ENCODE measurements at places on chromosomes 1 and 21.

DNA sequence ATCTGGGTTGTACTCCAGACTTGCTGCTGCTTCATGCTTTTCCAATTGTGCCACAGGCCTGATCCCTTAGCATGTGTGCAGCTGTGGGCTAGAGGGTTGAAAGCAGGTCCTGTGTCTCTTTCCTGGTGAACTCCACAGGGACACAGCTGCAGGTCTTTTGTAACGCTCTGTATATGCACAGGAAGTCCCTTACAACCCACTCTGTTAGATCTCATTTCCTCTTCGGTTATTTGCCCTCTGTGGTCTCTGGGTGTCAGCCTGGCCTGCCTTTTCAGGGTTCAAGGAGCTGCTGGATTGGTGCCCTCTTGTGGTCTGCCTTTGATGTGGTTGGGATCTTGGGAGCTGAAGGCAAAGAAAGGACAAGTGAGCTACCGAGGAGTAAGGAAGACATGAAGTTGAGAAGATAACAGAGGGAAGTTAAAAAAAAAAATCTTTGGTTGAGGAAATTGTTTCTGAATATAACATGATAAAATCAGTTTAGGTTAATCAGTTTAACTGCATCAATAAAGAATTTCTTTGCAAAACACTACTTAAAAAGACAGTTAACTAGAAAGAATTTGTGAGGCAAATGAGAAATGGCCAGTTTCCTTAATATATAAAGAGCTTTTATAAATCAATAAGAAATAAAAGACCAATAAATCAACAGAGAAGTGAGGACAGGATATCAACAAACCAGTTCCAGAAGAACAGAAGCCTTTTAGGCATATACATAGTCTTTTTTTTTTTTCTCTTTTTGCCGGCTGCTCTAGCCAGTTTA is 44.1 kb downstream of the UCK2 start:
- peak; percentile 79 for DNase-seq

DNA sequence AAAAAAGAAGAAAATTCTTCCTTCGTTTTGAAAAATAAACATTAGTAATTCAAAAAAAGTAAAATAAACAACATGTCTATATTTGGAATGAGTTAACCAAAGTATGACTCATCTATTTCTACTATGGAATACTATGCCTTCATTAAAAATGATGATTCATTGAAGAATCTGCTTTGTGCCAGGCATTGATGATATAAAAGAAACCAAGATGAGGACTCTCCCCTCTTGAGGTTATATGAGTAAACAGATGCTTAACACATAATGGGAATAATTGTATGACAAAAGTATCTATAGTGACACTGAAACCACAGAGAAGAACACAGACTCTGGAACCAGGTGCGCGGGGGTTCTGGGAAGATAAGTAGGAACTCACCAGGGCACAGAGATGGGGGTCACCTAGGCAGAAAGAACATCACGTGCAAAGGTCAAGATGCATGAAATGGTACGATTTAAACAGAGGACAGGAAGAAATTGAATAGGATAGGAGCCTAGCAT is 18.8 kb downstream of the ELF3 start:
- DNase-seq, result no peak

DNA sequence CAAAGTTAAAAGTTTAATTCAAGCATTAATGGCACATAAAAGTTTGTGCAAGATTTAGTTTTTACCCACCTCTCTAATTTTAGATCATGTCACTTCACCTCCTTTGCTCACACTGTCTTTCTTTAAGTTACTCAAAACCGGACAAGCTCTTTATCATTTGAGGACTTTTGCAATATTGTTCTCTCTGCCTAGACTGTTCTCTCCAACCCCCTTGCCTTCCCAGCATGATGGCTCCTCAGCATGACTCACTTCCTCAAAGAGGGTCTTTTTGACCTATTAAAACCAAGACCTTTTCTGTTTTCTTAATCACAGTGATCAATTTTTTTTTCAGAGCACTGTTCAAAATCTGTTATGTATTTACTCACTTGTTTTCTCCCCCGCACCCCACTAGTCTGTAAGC is 61.3 kb downstream of the XKR8 start:
- DNase-seq, result no peak

- DNase-seq, result peak; percentile 89
Observed at GRCh38 chr1:85297855-85298629, 21.6 kb upstream of the BCL10 start.

- DNase-seq, result no peak
Observed at GRCh38 chr1:94734963-94735901, 84.9 kb upstream of the SLC44A3 start.

DNA sequence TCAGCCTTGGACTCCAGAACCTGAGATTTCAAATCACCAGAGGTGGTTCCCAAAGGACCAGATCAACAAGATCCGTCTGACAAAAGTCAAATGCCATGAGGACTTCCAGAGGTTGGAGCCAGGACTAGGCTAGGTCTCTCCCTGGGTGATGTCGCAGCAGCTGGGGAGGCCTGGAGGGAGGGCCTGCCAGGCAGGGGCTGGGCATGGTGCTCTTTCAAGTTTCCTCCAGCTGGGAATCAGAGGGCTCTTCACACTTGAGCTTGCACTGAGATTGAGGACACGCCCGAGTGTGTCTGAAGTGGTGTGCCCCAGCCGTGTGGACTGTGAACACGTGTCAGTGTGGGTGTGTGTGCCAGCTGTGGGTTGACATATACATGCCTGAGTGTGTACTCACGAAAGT is 21.3 kb upstream of the RSPO1 start:
- DNase-seq, result no peak

GRCh38 chr21:28380241-28380640 is 612.4 kb downstream of the LTN1 start:
- no peak for DNase-seq

DNA sequence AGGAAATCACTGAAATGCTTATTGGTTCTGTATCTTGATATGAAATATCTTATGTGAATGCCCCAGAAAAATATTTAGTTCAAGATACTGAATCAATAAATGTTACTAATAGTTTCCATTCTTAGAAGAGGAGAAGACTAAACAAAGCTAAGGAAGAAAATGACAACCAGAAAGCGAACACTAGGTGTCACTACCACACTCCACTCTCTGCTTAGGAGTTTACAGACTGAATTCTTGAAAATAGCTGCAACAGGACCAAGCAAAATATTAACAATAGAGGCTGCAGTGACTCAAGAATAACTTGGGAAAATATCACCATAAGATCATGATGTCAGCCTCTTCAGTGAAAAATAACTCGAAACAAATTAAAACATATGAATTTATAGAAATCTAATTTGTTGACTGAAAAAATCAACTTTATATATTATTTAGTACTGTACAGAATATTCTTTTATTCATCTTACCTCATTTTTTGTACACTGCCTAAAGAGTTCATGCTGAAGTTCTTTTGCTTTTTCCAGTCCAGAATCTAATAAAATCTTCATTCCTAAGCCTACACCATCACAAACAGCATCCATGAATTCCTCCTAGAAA is 61.6 kb downstream of the KIF14 start:
- DNase-seq, result no peak

GRCh38 chr1:58251430-58252073 is 295.0 kb downstream of the OMA1 start:
- DNase-seq, result no peak

DNA sequence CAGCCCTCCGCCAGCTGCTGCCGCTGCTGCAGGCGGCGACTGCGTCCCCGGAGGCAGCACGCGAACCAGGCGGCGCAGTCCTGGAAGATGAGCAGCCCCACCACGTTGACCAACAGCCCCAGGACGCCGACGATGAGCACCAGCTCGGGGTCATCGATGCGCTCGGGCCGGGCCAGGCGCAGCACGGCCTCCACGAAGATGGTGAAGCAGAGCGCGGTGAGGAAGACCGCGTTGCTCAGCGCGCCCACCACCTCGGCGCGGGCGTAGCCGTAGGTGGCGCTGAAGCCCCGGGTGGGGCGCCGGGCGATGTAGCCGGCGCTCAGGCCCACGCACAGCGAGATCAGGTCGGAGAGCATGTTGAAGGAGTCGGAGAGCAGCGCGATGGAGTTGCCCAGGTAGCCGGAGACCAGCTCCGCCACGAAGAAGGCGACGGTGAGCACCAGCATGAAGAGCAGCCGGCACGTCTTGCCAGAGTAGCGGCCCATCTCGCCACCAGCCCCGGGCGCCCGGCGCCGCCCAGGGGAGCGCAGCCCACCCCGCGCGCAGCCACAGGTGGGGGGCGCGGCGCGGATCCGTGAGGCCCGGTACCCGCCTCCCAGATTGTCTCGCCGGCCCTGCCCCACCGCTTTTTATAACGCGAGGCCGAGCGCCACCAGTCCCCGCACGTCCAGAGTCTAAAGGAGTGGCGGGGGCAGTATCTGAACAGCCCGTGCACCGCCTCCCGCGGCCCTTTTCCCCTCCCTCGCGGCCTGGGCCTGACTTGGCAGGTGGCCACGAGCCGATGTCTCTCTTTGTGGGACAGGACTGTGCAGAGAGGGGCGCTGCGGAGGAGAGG is at the start of gene SLC30A10:
Gene SLC30A10 (minus strand): TSS at position 602 of the 835 bp plus-strand sequence. CDS start 117 bp downstream, at position 485.
- no peak for DNase-seq

DNA sequence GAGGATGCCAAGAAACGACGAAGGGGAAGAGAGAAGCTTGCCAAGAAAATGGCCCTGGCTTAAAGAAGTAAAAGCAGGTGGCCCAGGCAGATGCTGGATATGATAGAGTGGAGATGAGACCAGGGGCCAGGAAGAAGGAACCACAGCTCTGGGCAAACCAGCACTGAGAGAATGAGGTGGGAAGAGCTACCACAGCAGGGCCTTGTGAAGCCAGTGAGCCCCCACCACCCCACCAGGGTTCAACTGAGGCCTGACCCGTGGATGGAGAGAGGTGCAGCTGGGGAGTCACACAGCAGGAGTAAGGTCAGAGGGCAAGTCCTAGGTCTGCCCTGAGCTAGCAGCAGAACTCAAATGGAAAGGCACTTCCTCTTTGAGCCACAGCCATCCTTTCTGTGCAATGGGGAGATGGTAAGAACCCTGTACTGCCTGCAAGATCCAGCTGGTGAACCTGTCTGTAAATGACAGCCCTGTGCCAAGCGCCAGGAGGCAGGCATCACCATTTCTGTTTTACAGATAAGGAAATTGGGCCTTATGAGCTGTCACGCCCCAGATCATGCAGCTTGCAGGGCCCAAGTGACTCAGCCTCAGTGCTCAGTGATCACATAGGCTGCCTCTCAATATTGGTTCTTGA is 8.5 kb downstream of the SH3BGRL3 start:
- peak; percentile 88 for DNase-seq

DNA sequence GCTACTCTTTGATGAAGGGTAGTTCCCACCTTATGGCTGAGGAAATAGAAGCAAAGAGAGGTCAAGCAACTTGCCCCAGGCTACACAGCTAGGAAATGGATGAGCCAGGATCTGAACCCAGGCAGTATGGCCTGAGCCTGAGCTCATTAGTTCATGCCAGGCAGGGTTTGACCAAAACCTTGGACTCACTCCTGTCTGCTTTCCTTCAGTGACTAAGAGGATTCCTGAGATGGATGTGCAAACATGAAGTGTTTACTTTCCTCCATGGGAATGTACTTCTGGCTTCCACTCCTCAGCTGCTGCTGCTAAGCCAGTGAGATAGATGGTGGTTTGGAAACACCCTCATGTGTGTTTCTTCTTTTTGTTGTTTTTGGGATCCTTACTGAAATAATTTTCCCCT is 35.1 kb upstream of the ERRFI1 start:
- DNase-seq, result no peak

- no peak for DNase-seq
Observed at GRCh38 chr1:61000327-61000726, 82.0 kb upstream of the NFIA start.

- no peak for DNase-seq
Observed at GRCh38 chr1:100883963-100884362, 10.7 kb downstream of the EXTL2 start.

GRCh38 chr1:40762144-40762923 is 21.3 kb upstream of the KCNQ4 start:
- DNase-seq, result no peak

DNA sequence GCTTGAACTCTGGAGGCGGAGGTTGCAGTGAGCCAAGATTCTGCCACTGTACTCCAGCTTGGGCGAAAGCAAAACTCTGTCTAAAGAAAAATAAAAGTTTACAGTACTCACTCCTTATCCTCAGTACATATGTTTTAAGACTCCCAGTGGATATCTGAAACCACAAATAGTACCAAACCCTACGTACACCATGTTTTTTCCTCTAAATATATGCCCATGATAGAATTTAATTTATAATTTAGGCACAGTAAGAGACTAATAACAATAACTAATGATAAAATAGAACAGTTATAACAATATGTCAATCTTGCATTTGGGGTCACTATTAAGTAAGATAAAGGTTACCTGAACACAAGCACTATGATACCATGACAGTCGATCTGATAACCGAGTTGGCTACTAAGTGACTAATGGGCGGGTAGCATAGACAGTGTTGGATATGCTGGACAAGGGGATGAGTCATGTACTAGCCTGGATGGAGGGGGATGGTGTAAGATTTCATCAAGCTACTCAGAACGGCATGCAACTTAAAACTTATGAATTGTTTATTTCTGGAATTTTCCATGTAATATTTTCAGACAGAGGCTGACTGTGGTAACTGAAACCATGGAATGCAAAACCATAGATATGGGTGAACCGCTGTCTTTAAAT is 43.7 kb downstream of the ST7L start:
- no peak for DNase-seq

GRCh38 chr1:94565901-94566300 is 24.3 kb upstream of the F3 start:
- DNase-seq, result no peak

- no peak for DNase-seq
Observed at GRCh38 chr1:226491093-226491850, 57.3 kb upstream of the STUM start.

DNA sequence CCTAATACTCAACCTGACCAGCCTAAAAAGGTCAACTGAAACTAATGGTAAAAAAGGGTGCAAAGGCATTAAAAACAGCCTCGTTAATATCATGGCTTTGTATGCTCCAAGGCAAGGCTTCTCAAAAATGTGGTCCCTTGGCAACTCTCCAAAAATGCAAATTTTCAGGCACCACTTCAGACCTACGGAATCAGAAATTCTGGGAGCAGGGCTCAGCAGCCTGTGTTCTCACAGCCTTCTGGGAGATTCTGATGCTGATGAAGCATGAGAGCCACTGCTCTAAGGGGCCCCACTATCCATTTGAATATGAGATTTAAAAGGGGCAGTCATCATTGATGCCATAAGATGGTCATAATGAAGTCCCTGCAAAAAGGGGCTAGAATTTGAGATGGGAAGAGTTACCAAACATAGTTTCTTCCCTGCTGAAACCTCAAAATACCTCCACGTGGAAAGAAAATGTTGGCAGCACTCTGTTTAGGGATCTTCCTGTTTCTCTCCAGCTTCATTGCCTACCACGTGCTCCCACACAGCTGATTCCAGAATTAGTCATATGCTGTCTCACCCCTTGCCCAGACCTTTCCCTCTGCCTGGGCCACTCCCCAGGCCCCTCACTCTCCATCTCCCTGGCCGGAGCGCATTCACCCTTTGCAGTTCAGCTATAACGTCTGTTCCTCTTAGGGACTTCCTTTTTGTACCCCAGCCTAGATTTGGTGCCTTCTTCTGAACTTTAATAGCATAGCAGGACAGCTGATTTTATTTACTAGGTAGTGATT is 46.7 kb downstream of the PHC2 start:
- no peak for DNase-seq

DNA sequence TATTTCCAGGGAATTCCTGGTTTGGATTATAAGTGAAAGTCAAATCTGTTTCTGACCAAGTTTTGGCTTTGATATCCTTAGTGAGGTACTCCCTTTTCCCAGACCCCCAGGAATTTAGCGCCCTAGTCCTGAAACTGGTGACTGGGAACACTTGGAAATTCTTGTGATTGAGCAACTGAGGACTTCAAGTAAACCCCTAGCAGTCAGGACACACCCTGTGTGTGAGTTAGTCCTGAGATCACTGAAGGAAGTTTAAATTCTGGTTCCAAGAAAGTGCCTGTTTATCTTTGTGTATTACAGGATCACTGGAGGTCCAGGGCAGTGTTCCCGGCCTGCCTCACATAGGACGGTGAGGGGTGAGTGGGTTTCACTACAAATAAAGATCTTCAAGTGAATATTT is 95.1 kb upstream of the F3 start:
- DNase-seq, result no peak

Data from activated effector memory CD4-positive, alpha-beta T cell treated with anti-CD3 and anti-CD28 coated beads, Interleukin-2, amount 50 U/mL, for 16 hours (primary cell).